ENCODE measurements at places on chromosomes 5 and 9. TPM values are rescaled to one million over a fixed set of nuclear protein-coding genes. Genes with fewer than 3 reads are reported as not detected.

The IL9 gene
- total RNA-seq: not detected

The ZNF454 gene
- total RNA-seq: not detected

The CCDC171 gene
- total RNA-seq: 1.6 TPM

The TTC16 gene
- total RNA-seq: not detected

The NACC2 gene
- 3.2 TPM for total RNA-seq

The PCDHA1 gene
- total RNA-seq: not detected
